Stimulated activated CD8-positive, alpha-beta memory T cell treated with anti-CD3 and anti-CD28 coated beads, Interleukin-2, amount 100 ng/mL, for 1 hour (primary cell): ENCODE measurements at places on chromosomes 7 and 10.

GRCh38 chr10:120098232-120098930 lies 205.9 kb downstream of the SEC23IP start:
- no peak for DNase-seq

DNA sequence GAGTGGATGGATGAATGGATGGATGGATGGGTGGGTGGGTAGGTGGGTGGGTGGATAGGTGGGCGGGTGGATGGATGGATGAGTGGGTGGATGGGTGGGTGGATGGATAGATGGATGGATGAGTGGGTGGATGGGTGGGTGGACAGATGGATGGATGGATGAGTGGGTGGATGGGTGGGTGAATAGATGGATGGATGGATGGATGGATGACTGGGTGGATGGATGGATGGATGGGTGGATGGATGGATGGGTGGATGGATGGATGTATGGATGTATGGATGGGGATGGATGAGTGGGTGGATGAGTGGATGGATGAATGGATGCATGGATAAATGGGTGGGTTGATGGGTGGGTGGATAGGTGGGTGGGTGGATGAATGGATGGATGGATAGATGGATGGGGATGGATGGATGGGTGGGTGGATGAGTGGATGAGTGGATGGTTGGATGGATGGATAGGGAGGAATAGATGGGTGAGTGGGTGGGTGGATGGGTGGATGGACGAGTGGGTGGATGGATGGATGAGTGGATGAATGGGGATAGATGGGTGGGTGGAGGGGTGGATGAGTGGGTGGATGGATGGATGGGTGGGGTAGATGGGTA lies 43.8 kb downstream of the MICALL2 start:
- DNase-seq = no peak

DNA sequence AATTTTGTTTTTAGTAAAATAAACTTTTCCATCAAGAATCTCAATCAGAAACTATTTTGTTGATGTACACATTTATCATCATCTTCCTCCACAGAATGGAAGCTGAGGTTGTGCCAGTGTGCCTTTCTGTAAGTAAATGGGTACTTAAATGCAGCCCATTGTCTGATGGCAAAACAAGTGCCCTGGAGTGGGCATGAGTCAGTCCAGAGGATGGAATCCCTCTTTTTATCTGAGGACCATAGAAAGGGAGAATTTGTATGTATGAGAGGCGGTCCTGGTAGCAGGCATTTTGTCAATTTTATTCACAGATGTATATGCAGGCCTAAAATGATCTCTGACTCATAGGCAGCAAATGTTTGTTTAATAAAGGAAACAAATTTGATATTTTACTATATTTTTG lies 102.1 kb upstream of the MAGI2 start:
- DNase-seq = no peak

- no peak for DNase-seq
Measured at GRCh38 chr7:115707258-115708012, 323.1 kb downstream of the TFEC start.

DNA sequence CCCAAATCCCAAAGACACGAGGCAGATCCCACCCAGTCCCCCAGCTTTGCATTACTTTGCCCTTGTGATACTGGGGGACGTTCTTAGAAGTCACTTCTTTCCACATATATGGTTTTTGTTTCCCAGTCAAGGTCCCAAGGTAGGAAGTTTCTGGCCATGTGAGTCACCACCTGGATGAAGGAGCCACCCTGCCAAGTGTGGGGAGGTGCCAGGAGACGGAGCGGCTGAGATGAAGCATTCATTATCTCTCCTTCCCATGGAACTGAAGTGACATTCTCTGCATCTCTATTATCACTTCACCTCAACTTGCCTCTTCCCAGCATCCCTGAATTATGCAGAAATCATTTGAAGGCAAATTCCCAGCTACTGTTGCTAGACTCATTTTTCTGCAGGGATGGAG lies 136.2 kb upstream of the INSYN2A start:
- no peak for DNase-seq

DNA sequence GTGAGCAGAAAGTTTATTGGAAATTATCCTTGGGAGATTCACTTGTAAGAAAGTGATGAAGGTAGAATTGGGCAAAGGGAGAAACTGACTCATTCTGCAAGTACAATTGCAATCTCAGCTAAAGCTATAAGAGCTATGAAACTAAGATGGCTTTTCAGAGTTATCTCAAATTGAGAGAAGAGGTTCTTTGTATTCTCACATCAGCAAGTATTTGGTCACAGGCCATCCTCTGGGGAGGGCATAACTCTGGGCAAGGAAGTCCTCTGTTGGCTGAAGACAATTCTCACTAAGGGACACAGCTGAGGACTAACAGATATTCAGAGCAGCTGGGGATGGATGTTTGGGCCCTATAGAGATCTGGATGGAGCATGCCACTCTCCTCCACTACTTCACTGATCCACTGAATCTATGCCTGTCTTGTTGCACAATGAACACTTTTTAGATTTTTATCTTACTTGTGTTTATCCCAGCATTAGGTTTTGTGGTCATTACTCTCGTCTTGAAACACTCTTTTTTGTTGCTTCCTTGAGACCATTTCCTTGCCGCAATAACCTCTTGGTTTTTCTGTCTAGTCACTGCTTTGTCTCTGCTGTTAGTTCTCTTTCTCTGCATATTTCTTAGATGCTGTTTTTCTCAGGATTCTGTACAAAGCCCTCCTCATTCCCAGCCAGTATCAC lies 115.1 kb downstream of the GNAI1 start:
- no peak for DNase-seq
